Cortex of kidney (tissue), 1 donor: ENCODE measurements at places on chromosomes 4 and X.

- no peak for DNase-seq
Measured at GRCh38 chrX:121903961-121904360, 856.6 kb downstream of the GLUD2 start.

- no peak for DNase-seq
Measured at GRCh38 chr4:158461336-158461735, 60.3 kb upstream of the RXFP1 start.

GRCh38 chr4:125985856-125986255 is 671.1 kb downstream of the FAT4 start:
- DNase-seq: no peak

GRCh38 chr4:25523405-25523804 is 132.2 kb upstream of the SLC34A2 start:
- DNase-seq: no peak

DNA sequence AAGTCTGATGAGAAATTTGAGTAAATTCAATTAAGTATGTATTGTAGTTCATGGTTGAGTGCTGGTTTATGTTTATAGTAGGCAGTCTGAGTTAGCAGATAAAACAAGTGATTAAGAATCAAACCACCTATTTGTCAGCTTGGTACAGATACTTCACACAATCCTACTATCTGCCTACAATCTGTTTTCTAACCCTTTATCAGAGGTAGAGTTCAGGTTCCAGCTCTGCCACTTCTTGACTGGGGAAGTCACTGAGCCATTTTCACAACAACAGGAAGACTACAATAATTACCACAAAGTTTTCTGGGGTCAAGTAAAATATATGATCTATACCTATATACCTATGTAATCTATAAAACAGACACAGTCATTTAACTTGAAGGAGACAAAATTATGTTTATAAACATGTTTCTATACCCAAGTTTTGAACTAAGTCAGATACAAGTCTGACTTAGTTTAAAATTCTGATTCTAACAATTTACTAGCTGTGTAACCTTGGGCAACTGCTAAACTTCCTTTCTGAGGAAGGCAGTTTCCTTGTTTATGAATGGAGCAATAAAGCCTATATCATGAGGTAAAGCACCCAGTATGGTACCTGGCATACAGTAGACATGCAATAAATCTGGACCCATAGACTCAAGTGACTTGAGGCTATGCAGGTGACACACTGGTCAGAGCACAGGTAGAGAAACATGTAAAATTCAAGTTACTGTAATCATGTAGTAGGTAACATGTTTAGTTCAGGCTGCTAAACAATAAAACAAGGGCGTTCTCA is 37.2 kb upstream of the BDH2 start:
- no peak for DNase-seq
